SK-N-SH (cell line): ENCODE measurements at places on chromosomes 4 and X. TPM values are rescaled to one million over a fixed set of nuclear protein-coding genes. Genes with fewer than 3 reads are reported as not detected.

- no peak overlapping the region for H3K4me3 ChIP-seq
- no peaks in the 10 kb centered on the region for H3K27me3 ChIP-seq
- H3K36me3 ChIP-seq = no peaks in the 10 kb centered on the region
These were observed 867.6 kb downstream of the TRAM1L1 start for GRCh38 chr4:116217781-116218180.

GRCh38 chrX:70336767-70337166 is 46.9 kb downstream of the KIF4A start:
- DNase-seq = no peak
- peaks cover under 1% of the 10 kb centered on the region; the same call in 1 of the 2 replicates for H3K36me3 ChIP-seq
- no peaks in the 10 kb centered on the region for H3K4me1 ChIP-seq
- no peak overlapping the region for H3K4me3 ChIP-seq

Gene SLC7A11
- 3.1 and 4.4 TPM in 2 replicates for polyA plus RNA-seq

Gene CACNA1F
- polyA plus RNA-seq = not detected in 2 replicates

DNA sequence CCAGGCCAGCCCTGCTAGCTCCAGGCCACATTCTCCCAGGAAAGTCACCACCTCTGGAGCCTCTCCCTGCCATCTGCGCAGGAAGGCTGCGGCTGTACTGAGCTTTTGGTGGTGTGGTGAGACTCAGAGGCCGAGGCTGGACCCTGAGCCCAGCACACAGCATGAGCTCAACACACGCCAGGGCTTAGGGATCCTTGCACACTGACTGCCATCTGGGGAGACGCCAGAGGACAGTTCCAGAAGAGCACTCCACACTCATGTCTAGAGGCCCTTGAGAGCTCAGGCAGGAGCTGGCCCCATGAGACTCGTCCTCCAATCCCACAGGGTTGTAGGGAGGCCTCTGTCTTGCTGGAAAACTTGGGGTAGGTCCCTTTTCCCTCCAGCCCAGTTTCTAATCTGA is 40.6 kb downstream of the ABLIM2 start:
- H3K4me1 ChIP-seq = no peaks in the 10 kb centered on the region
- no peak for DNase-seq
- peak overlapping the region; percentile 48; the same call in 1 of the 2 replicates for H3K27ac ChIP-seq
- no peaks in the 10 kb centered on the region for H3K36me3 ChIP-seq

DNA sequence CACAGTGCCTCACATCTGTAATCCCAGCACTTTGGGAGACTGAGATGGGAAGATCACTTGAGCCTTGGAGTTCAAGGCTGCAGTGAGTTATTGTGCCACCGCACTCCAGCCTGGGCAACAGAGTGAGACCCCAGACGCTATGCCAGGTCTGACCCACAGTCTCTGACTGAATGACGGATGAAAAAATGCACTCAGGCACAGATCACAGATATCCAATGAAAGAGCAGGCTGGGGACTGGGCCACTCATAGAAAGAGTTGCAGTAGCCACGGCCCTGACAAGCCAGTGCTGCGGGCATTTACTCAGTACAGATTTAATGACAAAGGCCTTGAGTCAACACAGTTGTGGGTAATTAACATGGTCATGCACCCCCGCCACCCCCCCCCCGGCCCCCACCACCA is 22.7 kb downstream of the NUDT6 start:
- no peak overlapping the region for H3K4me3 ChIP-seq
- H3K27me3 ChIP-seq = no peaks in the 10 kb centered on the region
- no peak for DNase-seq
- peaks cover 15% of the 10 kb centered on the region for H3K36me3 ChIP-seq
- peaks cover 55% of the 10 kb centered on the region for H3K4me1 ChIP-seq

DNA sequence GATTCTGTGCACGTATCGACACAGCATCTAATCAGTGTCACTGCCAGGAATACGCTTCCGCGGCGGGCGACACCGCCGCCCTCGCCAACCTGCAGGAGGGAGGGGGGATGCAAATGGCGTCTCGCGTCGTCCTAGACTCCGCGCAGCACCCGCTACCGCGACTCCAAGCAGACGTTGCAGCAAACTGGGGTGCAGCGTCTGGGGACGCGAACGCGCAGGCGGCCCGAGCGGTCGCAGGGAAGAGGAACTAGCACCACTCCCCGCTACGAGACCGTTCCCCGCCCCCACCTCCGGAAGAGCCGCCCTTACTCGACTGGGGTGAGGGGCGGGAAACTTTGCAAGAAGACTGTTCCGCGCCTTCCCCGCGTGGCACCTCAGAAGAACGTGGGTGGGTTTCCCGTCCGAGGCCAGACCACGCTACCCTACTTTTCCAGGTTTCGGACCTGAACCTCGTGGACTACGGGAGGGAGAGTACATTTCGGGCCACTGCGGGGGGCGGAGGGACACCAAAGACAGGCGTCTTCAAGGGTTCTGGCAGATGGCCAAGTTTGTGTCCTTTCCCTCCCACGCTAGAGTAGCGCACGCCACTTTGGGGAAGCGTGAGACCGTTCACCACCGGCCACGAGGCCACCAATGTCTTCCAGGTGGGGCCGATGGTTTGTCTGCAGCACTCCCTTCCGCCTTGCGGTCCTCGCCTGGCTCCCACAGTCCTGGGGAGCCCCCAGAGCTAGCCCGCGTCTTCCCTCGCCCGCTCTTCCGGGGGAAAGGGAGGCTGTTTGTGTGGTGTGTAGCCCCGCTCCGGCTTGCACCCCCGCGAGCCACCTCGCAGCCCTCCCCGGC is 78.0 kb upstream of the BCOR start:
- H3K4me3 ChIP-seq = peak overlapping the region; percentile 51
- peak; percentile 68 for DNase-seq
- peaks cover 10% of the 10 kb centered on the region; the same call in 1 of the 2 replicates for H3K27me3 ChIP-seq
- no peak overlapping the region for H3K27ac ChIP-seq

- H3K36me3 ChIP-seq = no peaks in the 10 kb centered on the region
- no peaks in the 10 kb centered on the region for H3K27me3 ChIP-seq
- H3K4me3 ChIP-seq = no peak overlapping the region
- no peak for DNase-seq
These were observed 339.8 kb downstream of the PAPSS1 start for GRCh38 chr4:107380190-107380589.

Gene TMEM47
- 0.02 TPM in 2 replicates for polyA plus RNA-seq

GRCh38 chrX:14934423-14934822 is 61.2 kb downstream of the MOSPD2 start:
- 0 out of 2 replicates have a peak, but pooled peaks cover 5% of the 10 kb centered on the region for H3K4me1 ChIP-seq
- no peaks in the 10 kb centered on the region for H3K36me3 ChIP-seq
- H3K4me3 ChIP-seq = no peak overlapping the region

DNA sequence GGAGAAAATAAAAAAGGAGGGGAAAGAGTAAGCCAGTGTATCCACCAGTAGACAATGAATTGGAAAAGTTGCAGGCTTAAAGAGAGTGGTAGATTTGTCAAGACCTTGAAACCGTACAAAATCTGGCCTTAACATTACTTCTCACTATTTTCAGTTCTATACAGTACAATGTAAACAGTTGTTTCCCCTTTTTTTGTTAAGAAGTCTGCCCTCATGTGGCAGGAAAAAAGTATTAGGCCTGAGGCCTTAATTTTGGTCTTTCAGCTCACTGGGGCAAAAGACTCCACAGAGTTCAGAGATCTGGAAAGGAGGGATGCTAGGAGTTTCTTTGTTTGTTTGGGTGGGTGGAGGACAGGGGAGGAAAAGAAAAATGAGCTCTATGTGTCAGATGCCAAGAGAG is 92.8 kb upstream of the CCDC160 start:
- no peaks in the 10 kb centered on the region for H3K36me3 ChIP-seq
- DNase-seq = peak; percentile 5
- H3K27me3 ChIP-seq = peaks cover 6% of the 10 kb centered on the region; the same call in 1 of the 2 replicates

DNA sequence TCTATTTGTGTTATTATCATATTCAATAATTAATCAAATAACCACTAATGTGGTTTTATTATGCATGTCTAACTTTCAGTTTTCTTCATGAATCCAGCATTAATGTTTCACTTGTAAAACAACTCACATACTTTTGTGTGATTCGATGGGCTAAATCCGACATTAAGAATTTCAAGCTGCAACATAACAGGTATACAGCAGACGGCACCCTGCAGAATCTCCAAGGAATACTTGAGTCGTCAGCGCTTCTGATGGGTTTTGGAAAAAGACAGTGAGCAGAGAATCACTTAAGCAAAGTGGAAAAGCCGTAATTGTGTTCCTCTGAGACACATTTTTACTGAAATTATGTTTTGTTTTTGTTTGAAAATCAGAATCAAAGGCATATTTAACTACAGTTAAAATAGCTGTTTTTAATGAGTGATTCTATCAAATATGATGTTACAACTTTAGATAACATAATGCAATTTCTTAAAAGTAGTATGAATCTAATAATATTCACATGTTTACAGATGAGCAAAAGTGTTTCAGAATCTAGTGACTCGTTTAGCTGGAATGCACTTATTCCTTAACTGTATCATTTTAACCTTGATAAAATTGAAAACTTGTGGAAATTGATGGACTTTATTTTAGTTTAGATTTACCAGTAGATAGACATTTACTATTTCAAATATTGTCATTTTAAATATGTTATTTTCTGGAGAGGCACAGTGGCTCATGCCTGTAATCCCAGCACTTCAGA is 514.8 kb downstream of the CCSER1 start:
- no peaks in the 10 kb centered on the region for H3K36me3 ChIP-seq
- DNase-seq = no peak
- no peaks in the 10 kb centered on the region; the same call in 1 of the 2 replicates for H3K4me1 ChIP-seq
- no peaks in the 10 kb centered on the region for H3K27me3 ChIP-seq
- no peak overlapping the region for H3K27ac ChIP-seq

DNA sequence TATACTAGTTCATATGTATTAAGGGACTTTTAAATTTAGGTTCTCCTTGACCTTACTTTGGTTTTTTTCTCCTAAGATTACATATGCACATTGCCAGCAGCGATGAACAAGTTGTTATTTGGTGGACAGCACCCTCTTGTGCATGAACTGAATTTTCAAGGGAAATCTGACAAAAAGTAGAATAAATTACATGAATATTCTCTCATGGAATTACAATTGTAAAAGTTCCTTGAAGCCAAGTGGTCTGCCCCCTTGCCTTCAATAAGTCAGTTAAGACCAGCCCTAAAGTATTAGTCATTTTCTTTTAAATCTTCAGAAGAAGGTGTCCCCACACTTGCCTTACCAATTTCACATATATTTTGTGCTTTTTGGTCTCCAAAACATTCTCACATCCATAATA is 30.7 kb upstream of the SMARCA5 start:
- H3K4me3 ChIP-seq = no peak overlapping the region
- H3K4me1 ChIP-seq = no peaks in the 10 kb centered on the region

DNA sequence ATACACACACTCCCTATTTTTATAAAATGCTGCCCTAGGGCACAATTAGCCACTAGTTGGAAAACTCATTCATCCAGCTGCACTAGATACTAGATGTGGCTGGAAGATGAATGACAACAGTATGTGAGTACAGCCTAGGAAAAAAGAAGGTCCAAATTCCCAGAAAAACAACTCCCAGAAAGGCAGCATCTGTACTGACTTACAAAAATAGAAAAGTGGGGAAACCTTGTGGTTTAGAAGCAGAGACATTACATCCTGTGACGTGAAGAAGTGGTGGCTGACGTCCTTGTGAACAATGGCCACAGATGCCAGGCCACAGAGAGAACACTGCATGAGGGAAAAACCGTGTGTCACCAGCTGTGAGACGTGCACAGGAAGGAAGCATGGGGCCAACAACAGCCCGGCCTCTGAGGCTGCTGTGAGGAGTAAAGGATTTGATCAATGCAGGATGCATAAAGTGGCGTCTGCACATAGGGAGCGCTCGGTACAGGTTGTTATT is 81.2 kb downstream of the SPRY1 start:
- H3K27me3 ChIP-seq = no peaks in the 10 kb centered on the region
- no peak overlapping the region for H3K4me3 ChIP-seq
- no peaks in the 10 kb centered on the region for H3K36me3 ChIP-seq
- H3K4me1 ChIP-seq = no peaks in the 10 kb centered on the region; the same call in 1 of the 2 replicates
- DNase-seq = no peak

Gene STATH
- not detected in 2 replicates for polyA plus RNA-seq

DNA sequence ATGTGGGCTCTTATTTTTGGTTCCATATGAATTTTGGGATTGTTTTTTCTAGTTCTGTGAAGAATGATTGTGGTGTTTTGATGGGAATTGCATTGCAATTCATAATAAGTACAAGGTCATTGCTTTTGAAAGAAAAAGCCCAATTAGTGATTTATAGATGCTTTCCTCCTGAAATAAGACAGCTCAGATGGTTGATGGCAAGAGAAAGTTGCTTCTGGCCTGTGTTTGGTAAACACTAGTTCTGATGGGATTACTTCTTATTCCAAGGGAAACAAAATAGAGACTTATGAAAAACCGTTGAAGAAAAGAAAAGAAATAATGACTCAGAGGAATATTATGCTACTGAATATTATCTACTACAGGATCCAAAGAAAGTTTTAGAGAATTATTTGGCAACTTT is 144.9 kb downstream of the SPANXA1 start:
- DNase-seq = no peak
- H3K36me3 ChIP-seq = no peaks in the 10 kb centered on the region
- no peaks in the 10 kb centered on the region for H3K4me1 ChIP-seq
- H3K27me3 ChIP-seq = no peaks in the 10 kb centered on the region
- no peak overlapping the region for H3K27ac ChIP-seq

DNA sequence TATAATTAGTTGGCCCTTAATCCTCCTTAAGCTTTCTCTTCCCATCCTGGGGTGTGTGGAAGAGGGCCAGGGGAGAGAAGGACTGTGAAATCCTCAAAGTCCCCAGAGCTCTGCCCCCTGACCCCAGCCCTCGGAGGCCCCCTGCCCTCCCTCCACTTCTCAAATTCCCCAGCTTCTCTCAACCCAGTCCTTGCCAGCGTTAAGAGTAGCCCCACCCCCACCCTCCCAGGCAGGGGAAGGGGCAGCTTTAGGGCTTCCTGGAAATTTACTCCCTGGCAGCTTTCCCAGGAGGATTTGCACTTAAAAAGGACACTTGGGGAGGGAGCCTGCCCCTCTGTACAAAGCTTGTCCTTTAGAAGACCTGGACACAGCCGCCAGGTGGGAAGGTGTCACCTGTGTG is 11.8 kb upstream of the CD40LG start:
- H3K36me3 ChIP-seq = no peaks in the 10 kb centered on the region
- H3K4me1 ChIP-seq = no peaks in the 10 kb centered on the region; the same call in 1 of the 2 replicates
- H3K4me3 ChIP-seq = no peak overlapping the region
- H3K27me3 ChIP-seq = peaks cover 3% of the 10 kb centered on the region; the same call in 1 of the 2 replicates

Gene DCHS2
- not detected in 2 replicates for polyA plus RNA-seq

Gene ASB12
- polyA plus RNA-seq = 0.03 TPM in 1 of 2 replicates, not detected in the other

DNA sequence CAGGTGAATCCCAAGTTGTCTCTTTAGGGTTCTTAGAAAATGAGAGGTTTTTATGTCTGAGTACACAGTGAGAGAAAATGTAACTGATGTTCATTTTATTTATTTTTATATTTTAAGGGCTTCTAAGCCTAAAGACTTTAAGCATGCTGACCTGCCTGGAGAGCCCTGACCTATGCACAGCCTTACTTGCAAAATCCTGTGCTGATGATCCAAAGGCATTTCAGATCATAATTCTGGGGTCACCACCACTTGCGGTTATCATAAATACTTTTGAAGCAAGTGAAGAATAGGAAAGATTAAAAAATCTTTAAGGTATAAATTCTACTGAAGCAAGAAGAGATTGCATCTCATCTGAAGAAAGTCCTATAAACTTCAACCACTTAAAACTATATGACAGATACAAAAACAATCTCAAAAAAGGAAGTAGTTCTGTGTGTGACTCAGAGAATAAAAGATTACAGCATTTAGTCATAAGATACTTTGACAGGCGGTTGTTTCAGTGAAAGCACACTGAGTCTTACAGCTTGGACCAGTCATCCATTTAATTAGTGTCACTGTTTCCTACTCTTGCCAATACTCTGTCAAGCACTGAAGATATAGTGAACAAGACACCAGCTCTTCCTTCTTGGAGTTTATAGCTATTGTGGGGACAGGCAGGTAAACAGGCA is 245.2 kb upstream of the DIPK2B start:
- DNase-seq = no peak
- no peaks in the 10 kb centered on the region for H3K36me3 ChIP-seq
- peaks cover 2% of the 10 kb centered on the region; the same call in 1 of the 2 replicates for H3K4me1 ChIP-seq
- H3K27me3 ChIP-seq = no peaks in the 10 kb centered on the region

Gene RGN
- polyA plus RNA-seq = 0.05 and 0.06 TPM in 2 replicates

Gene ZNF518B
- 3.1 and 3.6 TPM in 2 replicates for polyA plus RNA-seq

Gene TMEM35A
- polyA plus RNA-seq = 5.6 and 6.6 TPM in 2 replicates
